ENCODE measurements at places on chromosomes 7 and 10. TPM values are rescaled to one million over a fixed set of nuclear protein-coding genes. Genes with fewer than 3 reads are reported as not detected.

CCNY gene
- 32.1 TPM for total RNA-seq

TEX36 gene
- total RNA-seq = under 0.01 TPM

IDI2 gene
- total RNA-seq = not detected

NXPH1 gene
- not detected for total RNA-seq

NT5C3A gene
- 7.5 TPM for total RNA-seq

LRRC18 gene
- total RNA-seq = not detected

TCAF2 gene
- total RNA-seq = 10.7 TPM

Data from placental epithelial cell (primary cell).